EL (cell line): ENCODE measurements at places on chromosomes 3 and 15.

DNA sequence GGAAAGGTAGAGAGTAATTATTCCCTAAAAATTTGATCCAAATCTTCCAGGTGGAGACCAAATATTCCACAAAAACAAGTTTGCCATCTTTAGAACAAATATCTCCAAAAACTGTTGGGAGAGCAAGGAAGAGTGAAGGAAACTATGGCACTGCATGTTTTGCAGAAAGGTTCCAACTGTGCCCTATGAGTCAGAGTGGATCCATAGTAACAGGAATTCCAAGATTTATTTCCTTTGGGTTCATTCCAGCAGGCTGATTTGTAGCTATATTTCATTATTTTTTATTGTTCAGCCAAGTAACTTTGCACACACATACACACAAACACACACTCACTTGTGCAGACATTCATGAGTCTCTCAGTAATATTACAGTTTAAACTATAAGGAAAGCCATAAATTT, 459.7 kb upstream of the EPHA6 start:
- no peak for DNase-seq

- DNase-seq = no peak
Observed at GRCh38 chr3:197168063-197168462, 130.3 kb downstream of the DLG1 start.

GRCh38 chr3:168876346-168877035, 780.8 kb upstream of the GOLIM4 start:
- DNase-seq = no peak

DNA sequence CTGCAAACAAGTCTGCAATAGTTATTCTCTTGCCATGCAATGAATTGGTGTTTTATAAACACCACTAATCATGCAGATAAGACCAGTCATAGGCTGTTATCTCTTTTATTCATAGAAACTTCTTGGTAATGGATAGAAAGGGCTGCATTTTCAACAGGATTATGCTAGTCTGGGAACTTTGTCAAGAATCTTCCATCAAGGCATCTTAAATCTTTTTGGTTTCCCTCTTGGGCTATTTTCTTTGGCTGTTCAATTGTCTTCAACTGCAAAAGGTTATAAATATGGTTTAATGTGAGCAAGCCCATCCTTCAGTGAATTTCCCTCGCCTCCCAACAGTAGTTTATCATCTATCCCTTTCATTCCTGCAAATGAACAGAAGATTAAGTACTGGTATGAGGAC, 59.0 kb upstream of the MINAR1 start:
- DNase-seq = no peak

- peak; percentile 32 for DNase-seq
Observed at GRCh38 chr3:11544412-11545181, 99.1 kb downstream of the VGLL4 start.

DNA sequence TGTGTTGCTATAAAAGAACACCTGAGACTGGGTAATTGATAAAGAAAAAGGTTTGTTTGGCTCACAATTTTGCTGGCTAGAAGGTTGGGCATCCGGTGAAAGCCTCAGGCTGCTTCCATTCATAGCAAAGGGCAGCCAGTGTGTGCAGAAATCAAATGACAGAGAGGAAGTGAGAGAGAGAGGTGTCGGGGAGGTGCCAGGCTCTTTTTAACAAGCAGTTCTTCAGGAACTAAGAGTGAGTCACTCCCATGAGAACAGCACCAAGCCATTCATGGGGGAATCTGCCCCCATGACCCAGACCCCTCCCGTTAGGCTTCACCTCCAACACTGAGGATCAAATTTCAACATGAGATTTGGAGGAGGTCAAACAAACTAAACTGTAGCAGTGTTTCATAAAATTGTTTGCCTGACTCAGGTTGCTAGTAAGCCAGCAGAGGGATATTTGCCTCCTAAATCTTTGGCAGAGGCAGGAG, 4.5 kb upstream of the PARP15 start:
- DNase-seq = peak; percentile 72

DNA sequence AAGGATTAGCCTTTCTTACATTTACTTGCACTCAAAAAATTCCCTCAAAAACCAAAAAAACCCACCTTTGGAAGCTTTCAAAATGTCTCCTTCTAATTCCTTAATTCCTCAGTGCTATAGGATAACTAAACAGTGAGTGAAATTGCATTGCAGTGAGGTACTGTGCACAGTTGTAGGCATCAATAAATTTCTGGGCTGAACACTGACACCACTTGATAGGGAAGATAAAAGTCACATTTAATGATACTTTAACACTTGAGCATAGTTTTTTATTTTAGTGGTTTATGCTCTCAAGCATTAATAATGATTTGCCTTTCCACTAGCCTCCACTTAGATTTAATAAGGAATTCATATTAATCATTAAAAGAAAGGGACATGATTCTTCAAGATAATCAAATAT, 52.3 kb downstream of the MAP2K5 start:
- no peak for DNase-seq

DNA sequence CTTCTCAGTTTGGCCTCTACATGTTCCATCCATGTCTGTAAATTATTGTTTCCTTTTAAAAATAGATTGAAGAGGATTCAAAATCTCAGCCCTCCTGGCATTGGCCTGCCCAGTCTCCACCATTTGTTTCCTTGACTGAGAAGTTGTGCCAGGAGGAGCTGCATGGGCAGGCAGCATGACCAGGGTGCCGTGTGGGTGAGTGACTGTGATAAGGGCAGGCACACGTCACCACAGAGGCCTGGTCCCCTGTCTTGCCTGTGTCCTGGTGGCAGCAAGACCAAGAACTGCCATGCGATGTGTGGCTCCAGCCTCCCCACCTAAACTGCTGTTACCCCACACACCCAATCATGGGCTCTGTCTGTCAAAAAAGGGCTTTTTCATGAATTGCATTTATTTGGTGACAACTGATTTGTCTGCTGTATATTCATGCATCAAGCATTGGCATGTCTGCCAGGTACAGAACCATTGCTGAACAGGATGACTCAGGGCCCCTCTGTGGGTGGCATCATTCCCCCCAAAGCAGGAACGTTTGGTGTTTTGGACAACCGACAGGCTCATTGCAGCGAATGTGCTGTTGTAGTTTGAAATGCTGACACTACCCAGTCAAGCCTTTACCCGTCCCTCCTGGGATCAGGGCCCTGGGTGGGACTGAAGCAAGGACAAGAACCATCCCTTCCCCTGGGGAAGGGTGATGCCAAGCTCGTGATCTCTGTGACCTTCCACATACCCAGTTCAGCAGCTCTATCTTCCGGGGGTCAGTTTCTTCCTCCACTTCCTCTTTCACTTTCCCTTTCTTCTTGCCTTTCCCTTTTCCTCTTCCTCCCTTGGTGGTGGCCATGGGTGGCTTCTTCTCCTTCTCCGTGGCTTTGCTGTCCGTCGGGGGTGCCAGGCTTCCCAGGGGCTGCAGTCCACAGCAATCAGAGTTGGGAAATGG, 51.6 kb downstream of the TRPM1 start:
- DNase-seq = no peak

DNA sequence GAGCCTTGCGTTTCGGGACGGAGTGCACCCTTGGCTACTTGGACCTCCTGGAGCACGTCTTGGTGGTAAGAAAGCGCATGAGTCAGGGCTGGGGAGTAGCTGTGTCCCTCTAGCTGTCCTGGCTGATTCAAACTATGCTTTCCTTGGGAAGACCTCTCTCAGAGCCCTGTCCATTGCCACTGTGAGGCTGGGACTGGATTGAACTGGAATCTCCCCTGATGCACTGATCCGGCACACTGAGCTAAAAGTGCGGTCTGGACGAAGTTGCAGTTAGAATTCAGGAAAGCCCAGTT, 232.6 kb upstream of the TPM1 start:
- peak; percentile 18 for DNase-seq

DNA sequence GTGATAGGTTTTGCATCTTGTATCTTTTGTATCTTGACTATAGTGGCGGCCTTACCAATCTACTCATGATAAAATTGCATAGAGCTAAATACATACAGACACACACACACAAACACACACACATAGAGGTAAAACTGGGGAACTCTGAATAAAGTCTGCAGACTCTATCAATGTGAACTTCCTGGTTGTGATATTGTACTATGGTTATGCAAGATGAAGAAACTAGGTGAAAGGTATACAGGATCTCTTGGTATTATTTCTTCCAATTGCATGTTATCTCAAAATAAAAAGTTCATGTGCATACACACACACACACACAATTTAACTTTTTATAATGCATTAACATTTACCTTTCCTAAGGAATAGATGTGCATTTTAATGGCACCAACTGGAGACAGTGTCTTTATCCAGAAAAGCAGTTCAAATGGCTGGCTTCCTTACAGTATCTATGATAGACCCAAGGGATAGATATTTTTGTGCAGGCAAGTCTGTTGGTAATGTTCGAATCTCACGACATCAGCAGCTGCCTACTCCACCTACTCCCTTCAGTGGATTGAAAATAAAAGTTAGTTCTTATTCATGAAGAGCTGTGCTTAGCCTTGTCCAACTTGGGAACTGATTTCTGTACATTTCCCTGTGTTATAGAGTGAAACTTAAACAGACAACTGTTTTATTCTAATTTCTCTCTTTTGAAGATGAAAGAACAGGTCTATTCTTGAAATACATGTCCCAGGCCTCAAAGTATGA, 46.9 kb upstream of the SPRED1 start:
- DNase-seq = no peak

GRCh38 chr3:58657036-58657520, 9.5 kb downstream of the FAM3D start:
- no peak for DNase-seq

GRCh38 chr15:76667943-76668715, 237.0 kb downstream of the SCAPER start:
- DNase-seq = no peak

- DNase-seq = no peak
Observed at GRCh38 chr3:67037615-67038014, 39.5 kb downstream of the KBTBD8 start.

DNA sequence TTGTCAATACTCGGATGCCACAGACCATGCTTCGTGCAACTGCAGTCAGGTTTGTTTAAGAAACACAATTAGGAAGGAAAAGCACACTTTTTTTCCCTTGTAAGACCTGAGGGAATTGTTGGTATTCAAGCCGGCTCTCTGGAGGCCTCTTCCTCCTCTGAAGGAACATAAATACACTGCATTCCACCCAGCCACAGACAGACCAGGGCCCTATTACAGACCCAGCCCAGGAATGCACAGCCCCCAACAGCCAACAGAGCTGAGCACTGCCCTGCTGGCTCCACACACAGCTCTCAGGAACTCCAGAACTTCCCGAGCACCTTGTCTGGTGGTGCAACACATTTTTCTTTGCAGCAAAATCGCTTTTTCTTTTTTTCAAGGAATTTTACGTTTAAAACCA, 488.7 kb upstream of the PROK2 start:
- DNase-seq = peak; percentile 83

DNA sequence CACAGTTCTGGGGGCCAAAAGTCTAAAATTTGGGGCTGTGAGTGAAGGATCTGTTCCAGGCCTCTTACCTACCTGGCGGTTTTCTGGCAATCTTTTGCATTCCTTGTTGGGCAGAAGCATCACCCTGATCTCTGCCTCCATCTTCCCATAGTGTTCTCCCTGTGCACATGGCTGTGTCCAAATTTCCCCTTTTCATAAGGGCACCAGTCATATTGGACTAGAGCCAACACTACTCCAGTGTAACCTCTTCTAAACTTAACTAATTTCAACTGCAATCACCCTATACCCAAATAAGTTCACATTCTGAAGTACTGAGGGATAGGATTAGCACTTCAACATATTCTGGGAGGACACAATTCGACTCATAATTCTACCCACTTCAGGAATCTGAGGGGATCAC, 85.0 kb downstream of the CCNL1 start:
- DNase-seq = no peak

DNA sequence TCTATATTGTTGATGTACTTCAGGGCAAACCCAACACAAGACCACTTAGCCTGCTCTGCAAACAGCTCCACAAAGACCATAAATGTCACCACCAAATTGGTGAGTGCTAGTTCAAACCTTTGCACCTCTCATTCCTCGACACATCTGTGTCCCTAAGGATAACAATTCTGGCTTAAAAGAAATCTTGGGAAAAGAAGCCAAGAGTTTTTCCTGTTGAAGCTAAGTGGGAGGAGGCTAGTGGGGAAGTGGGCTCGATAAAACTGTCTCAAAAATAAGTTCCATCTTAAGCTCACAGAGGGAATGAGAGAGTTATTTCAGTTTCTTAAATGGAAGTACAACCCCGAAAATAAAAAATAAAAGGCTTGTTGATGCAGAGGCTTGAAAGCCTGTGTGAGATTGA, 40.4 kb upstream of the PRICKLE2 start:
- no peak for DNase-seq

DNA sequence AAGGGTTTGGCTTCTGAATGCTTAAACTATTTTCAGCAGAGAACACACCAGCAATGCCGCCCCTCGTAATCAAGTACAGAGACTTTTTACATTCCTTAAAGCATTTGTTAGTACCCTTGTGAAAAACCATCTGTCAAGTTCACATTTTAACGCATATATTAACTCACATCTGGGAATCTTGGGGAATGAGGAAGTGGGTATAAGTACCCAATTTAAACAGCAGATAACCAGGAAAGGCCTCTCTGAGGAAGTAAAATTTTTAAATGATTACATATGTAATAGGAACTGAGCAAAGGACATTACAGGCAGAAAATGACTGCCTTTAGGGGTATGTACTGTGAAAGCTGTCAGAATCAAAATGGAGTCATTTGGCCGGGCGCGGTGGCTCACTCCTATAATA, 12.8 kb upstream of the CFAP44 start:
- no peak for DNase-seq

DNA sequence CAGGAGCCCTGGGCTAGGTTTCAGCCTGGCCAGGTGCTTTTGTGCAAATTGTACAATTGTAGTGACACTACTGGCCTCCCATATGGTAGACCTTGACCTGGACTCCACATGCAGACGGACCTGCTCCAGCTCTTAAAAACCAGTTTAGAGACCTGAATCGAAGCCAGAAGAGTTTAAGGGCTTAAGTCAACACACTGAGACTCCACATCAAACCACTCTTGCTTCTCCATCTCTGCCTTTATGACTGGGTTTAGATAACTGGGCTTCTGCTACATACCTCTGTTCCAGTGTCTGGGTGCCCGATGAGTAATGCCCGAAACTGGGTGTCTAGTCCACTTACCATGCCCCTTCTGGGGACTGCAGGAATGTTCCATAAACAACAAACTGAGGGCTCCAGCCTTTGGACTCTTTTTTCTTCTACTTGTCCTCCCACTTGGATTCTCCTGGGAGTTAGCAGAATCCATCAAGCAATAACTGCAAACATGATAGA, 32.8 kb downstream of the TMEM212 start:
- peak; percentile 84 for DNase-seq

GRCh38 chr3:13706886-13707285, 158.0 kb downstream of the FBLN2 start:
- DNase-seq = no peak

GRCh38 chr15:28006116-28006905, 92.8 kb downstream of the OCA2 start:
- DNase-seq = no peak

- DNase-seq = peak; percentile 64
Observed at GRCh38 chr15:71011503-71012155, 103.6 kb upstream of the THSD4 start.
